ENCODE measurements at places on chromosomes 1 and 21.

DNA sequence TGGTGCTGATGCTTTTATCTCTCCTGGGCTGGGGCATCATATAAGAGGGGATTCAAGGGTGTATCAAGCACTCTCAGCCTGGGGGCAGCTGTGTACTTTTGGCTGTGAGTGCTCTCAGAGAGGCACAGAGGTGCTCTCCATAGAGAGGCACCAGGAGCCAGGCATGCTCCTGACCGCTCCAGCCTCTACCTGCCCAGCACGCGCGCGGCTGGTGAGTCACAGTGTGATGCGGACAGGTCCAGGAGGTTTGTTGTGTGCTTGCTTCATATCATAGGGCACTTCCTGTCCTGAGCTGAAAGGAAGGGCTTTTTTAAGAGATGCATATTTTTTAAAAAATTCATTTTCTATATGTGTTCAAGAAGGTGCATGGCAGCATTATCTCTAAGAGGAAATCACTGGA, 93.6 kb upstream of the BCAR3 start:
- DNase-seq, result no peak

DNA sequence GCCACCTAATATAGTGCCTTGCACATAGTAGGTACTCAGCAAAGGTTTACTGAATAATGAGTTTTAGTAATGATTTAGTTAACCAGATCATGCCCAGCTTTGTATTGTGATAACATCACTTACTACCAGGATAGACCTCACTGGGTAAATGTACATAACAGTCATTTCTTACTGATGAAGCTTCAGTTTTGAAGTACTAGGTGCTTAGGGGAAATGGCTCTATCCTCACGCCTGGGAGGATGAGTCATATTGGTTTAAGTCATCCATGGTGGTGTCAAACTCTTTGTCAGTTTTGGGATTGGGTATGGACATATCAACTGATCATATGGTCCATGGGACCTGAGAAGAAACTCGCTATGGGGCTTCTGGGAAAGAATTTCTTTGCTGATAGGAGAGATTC, 90.6 kb upstream of the USP24 start:
- DNase-seq, result no peak

DNA sequence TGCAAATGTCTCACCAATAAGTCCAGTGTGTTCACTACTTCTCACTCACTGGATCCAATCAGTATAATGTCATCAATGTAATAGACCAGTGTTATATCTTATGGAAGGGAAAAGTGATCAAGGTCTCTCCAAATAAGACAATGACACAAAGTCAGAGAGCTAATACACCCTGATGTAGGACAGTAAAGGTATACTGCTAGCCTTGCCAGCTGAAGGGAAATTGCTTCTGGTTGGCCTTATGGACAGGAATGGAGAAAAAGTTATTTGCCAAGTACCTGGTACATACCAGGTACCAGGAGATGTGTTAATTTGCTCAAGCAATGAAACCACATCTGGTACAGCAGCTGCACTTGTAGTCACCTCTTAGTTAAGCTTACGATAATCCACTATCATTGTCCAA, 141.0 kb downstream of the LTN1 start:
- DNase-seq, result no peak

DNA sequence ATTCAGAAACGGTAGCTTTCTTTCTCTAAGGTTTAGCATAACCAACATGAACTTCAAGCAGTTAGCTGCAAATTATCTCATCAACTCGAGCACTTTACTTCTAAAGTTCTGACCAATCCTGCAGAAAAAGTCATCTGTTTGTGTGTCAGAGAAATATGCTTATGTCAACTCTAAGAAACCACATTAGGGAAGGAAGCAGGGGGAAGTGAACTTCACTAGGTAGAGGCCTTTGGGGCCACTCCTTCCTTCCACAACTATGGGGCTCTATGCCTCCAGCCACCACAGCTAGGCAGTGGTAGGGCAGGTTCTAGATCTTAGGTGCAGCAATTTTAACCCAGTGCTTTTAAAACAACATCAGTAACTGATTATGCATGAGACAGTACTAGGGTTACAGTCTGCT, 375.9 kb downstream of the DSCAM start:
- DNase-seq, result no peak

DNA sequence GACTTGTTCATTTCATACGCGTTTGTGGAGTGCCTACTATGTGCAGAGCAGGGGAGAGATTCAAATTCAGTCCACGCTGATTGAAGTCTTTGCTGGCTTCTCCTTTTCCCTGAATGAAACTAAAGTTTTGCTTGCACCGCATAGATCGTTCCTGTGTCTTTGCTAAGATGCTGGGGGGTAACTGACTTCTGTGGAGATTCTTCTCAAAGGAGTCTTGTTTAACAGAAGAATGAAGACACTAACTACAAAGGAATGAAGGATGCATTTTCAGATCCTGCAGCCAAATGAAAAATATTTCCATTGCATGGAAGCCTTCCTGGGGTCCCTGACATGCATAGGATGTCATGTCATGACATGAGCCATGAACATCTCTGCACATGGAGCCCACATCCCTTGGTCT, 26.9 kb upstream of the H6PD start:
- DNase-seq, result no peak

GRCh38 chr1:156742801-156743200, 1.9 kb upstream of the MRPL24 start:
- no peak for DNase-seq

- DNase-seq, result peak; percentile 90
Observed at GRCh38 chr1:32773018-32773763, 44.0 kb downstream of the YARS1 start.

GRCh38 chr1:206511362-206512057, 4.2 kb downstream of the RASSF5 start:
- DNase-seq, result no peak

DNA sequence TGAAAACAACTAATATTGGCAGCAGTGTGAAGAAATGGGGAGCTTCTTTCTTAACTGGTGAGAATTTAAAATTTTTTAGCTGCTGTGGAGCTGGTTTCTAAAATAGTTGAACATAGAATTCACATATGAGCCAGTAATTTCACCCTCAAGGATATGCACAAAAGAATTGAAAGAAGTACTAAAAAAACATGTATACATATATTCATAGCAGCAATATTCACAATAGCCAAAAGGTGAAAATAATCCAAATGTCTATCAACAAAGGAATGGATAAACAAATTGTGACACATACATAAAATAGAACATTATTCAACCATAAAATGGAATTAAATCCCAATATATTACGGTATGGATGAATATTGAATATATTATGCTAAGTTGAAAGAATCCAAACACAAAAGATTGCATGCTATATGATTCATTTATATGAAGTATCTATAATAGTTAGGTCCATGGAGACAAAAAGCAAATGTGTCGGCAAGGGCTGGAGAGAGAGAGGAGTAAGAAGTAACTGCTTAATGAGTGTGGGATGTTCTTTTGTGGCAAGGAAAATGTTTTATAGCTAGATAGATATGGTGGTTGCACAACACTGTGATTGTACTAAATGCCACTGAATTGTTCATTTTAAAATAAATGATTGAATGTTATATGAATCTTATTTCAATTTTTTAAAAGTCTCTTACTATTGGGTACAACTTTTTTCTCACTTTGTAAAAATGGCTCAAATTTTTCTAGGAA, 14.8 kb upstream of the COL11A1 start:
- no peak for DNase-seq

DNA sequence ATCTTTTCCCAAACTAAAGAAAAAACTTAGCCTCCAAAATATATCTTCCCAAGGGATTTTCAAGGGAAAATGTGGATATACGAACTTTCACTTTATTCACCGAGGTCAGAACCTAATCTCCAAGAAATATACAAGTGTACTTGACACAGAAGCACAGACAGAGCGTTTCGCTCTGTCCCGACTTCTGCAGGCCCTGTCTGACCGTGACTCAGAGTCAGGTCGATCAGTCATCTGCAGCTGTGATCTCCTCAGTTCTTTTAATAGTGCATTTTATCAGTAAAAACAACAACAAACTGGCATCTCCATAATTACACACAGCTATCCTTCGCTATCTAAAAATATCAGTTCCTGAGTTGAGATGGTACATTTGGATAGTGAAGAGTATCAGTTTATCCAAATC, 226.6 kb downstream of the TM2D1 start:
- no peak for DNase-seq

DNA sequence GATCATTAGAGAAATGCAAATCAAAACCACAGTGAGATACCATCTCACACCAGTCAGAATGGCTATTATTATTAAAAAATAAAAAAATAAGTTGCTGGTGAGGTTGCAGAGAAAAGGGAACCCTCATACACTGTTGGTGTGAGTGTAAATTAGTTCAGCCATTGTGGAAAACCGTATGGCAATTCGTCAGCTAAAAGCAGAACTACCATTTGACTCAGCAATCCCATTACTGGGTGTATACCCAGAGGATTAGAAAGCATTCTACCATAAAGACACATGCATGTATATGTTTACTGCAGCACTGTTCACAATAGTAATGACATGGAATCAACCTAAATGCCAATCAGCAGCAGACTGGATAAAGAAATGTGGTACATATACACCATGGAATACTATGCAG, 42.2 kb downstream of the GIPC2 start:
- no peak for DNase-seq

- DNase-seq, result no peak
Observed at GRCh38 chr21:16587681-16588375, 858.0 kb downstream of the USP25 start.

DNA sequence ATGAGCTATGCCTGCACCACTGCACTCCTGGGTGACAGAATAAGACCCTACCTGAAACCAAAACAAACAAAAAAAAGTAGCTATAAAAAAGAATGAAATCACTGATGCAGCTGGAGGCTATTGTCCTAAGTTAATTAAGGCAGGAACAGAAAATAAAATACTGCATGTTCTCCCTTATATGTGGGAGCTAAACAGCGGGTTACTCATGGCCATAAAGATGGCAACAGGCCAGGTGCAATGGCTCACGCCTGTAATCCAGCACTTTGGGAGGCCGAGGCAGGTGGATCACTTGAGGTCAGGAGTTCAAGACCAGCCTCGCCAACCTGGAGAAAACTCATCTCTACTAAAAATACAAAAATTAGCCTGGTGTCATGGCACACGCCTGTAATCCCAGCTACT, 152.7 kb downstream of the PIK3R3 start:
- DNase-seq, result no peak

- DNase-seq, result no peak
Observed at GRCh38 chr1:219119839-219120238, 53.8 kb upstream of the LYPLAL1 start.

DNA sequence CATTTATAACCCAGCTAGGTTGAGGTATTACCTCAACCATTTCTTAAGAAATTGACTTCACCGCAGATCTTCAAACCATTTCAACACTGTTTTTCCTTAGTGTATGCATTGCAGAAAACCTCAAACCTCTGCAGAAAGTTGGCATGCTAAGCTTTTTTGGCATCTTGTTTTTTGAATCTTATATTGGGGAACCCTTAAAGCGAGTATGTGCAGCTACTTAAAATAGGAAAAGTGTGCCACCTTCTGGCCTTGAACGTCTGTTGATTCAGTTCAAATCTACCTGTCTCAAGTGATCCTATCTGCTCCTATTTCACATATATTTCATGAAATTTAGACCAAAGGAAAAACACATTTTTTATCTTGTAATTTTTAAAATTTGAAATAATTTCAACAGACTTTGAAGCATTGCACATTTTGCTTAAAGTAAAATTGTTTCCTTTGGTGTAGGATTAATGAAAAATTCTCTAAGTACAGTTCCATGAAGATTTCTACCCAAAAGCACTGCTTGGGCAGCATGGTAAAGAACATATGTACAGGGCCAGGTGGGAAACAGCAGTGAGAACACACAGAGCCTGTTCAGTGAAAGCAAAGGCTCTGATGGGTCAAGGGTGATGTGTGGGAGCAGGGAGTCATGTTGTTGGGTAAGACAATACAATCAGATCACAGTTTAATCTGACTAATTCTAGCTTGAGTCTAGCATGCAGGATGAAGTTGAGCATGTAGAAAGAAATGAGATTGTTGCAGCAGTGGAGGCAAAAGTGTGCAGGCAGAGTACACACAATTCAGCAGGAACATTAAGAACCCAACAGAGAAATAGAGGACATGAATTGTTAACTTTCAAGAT, 17.2 kb downstream of the HENMT1 start:
- DNase-seq, result peak; percentile 71

GRCh38 chr1:1833916-1834325, 55.7 kb upstream of the NADK start:
- DNase-seq, result peak; percentile 40

All from HAP-1 (cell line).